ENCODE measurements at places on chromosomes 3 and 15.

DNA sequence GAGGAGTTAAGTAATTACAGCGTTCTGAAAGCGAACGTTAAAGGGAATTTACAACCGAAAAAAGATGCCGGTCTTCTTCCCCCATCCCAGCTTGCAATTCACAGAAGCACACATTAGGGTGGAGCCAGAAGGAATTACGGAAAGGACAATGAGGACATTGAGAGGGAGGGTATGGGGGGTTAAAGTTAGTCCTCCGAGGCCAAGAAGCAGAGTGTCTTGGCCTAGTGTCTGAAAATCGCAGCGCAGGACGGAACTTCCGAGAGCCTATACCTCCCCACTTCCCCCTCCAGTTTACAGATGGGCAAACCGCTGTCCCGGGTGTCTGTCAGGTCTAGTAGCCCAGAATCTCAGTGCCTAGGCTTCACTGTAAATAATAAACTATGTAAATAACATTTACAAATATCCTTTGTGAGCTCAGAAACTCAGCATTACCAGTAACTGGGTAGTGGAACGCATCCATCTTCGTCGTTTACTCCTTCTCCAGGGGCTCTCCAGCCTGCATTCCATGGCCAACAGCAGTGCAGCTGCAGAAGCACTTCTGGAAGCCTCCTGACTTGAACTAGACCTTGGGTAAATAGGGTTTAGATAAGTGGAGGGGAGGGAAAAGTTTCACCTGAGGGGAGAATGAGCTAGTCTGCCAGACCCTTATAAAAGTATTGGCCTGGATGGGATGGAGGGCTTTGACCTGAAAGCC, 922 bp downstream of the ADPRH start:
- no peak for DNase-seq

- DNase-seq: no peak
Measured at GRCh38 chr3:36895496-36896409, 49.1 kb downstream of the TRANK1 start.

- no peak for DNase-seq
Measured at GRCh38 chr3:90180096-90180495, 1072.7 kb downstream of the EPHA3 start.

DNA sequence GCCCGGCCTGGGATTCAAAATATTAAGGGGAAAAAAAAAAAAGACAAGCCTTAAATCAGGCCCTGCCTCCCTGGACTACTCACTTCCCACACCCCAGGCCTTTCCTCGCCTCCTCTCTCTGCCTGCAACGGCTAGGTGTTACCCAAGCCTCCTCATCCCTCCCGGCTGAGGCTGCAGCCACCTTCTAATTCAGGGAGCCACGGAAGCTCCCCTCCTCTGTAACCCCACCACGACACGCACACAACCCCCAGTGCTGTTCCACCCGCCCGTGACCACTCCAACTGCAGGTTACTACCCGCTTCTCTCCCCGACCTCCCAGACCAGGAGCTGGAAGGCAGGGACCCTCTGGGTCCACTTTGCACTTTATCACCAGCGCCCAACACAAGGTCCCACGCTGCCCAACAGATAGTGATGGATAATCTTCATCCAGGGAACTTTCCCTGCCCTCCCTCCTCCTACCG, 936 bp downstream of the KIF7 start:
- DNase-seq: no peak

- no peak for DNase-seq
Measured at GRCh38 chr3:83457551-83457950, 1501.2 kb upstream of the CADM2 start.

DNA sequence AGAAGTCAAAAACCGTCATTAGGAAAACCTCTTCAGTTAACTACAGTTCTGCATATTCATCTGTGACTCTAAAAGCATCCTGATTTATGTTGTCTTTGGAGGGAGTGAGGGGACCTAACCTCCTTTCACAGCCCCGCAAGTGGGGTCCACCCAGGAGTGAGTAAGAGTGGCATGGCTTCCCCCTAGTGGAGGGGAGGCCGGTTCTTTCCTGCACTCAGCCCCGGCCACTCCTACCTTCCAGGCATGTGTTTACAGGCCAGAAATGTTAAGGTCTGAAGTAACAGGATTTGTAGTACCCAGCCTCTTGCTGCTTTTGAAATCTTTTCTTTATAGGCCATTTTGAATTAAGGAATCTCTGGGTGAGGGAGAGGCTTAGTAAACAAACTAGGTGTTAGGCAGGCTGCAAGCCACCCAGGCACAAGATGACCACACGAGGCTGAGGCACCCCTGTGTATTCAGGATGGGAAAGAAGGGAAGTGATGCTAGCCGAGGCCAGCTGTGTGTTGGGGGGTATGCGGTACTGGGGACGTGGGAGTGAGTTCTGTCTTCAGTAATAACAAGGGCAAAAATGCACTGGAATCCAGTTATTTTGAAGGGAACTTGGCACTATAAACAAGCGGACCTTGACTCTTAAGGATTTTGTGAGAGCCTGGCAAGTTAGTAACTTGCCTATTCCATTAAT, 50.5 kb downstream of the CTDSPL start:
- no peak for DNase-seq

- no peak for DNase-seq
Measured at GRCh38 chr15:39088156-39088555, 492.7 kb upstream of the THBS1 start.

- DNase-seq: no peak
Measured at GRCh38 chr3:197730200-197730599, 6.5 kb downstream of the RUBCN start.

- DNase-seq: no peak
Measured at GRCh38 chr15:78272776-78273175, 8.4 kb downstream of the DNAJA4 start.

- no peak for DNase-seq
Measured at GRCh38 chr3:56126632-56127031, 341.6 kb downstream of the ERC2 start.

DNA sequence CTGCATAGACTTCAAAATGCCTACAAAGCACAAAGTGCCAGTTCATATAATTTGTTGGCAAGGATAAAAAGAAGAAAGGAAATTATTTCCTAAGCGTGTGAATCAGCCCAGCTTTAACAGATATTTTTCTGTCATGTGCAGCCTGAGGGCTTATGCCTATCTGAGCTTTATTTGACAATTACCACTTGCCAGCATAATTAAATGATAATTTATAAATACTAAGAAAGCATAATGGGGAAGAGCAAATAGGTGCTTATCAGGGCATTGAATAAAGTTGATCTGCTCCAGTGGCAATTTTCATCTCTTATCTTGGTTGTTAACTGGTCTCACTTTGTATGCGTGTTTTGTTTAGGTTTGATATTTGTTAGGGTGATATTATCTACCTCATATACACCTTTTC, 313.4 kb upstream of the DNAJC19 start:
- DNase-seq: no peak

DNA sequence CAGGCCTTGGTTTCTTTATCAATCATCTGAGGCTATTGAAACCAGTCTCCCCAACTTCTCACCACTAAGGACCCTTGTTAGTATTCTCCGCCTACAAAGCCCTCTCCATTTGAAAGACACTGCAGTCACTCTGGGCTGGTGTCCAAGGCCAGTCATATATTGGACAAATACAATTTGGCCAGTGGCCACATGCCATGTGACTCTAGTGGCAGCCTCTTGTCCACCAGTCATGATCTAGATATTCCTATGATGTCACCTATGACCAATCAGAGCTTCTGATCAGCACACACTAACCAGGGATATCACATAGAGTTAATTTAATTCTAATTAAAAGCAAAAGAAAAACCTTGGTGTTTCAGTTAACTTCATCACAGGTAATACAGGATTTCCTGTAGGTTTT, 68.2 kb downstream of the RAB11A start:
- DNase-seq: no peak

GRCh38 chr3:156608601-156609514, 53.9 kb upstream of the SSR3 start:
- DNase-seq: no peak

DNA sequence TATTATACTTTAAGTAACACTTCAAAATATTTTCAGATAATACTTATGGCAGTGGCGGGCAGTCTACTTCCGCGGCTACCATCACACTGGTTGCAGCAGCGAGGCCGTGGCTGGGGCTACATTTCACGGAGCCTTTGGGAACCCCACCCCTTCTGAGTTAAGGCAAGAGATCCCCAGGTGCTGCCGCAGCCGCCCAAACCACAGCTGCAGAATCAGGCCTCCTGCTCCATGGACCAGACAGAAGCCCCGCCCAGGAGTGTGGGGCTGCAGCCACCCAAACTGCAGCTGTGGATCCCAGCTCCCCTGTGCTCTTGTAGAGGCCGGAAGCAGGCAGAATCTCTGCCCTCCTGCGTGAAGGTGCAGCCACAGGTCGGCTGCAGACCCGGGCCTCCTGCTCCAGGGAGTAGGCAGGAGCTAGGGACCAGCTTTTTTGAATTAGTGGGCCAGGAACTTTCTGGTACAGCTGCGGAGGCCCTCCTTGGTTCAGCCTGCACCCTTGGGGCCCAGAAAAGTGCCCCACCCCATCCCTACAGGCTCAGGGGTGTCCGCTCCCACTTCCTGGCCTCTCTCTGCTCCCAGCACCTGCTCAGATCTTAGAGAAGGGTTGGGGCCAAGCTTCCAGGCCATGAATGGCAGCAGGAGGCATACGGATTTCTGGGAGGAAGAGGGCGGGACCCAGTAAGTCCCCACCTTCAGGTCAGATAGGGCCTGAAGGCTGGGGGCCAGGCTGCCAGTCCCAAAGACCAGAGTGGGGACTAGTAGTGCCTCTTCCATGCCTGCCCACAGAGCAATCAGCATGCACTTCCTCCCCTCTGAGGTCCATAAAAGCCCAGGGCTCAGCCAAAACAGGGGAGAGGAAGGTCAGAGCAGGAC, 1188.8 kb upstream of the CADM2 start:
- DNase-seq: no peak

DNA sequence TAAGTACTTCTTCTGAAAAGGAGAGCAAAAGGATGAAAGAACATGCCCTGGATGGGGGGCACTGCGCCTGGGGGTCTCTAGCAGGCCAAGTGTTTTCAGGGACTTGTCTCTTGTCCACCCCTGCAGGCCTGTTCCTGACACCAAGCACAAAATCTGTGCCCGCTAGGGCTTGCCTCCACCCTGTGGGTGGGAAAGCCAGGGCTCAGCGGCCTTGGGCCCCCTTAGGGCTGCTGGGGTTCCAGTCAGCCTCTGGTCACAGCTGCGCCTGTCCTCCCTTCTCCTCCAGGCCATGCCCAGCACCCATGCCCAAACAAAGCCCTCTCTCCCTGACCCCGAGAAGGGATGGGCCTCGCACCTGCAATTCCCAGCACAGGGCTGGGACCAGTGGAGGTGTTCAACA, 71.1 kb upstream of the TRPM1 start:
- no peak for DNase-seq

DNA sequence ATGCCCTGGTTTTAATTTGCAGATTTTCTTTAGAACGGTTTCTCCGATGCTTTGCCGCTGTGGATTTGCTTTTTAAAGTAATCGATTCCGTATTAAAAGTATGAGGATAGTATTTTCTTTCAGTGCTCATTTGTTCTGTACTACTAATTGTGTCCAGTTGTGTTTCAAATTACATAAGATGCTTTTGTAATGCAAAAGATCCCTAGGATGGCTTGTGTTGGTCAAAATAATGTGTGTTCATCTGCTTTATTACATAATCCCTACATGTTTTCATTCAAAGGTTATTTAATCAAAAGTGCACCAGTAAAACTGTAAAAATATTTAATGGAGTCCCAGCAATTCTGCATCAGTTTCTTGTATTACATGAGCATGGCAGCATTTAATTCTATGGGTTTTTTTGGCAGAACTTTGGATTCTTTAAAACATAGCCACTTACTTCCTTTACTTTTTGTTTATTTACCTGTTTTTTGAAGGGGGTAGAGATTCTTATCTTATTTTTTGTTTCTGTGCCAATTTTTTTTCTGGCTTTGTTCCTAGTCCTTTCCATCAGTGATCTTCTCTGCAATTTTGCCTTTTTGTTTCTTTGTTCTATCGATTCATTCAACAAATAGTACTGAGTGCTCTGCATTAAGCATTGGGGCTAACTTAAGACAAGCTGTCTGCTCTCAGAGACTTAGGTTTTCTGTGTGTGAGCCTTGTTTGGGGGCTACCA, 352.8 kb downstream of the LRTM1 start:
- no peak for DNase-seq

DNA sequence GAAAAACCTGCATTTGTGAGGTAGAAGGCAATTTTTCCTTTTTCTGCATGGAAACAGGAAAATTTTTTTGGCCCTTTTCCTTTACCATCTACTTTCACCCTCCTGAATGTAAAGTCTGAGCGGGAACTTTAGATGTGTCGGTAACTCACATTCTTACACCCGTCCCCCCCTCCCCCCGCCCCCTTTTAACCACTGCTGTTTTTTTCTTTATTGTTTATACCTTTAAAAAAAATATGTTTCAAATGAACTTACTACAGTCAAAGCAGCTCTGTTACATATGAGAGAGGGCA, 487 bp upstream of the HES1 start:
- DNase-seq: no peak

GRCh38 chr15:90046911-90047392, 45.8 kb downstream of the ZNF710 start:
- no peak for DNase-seq

DNA sequence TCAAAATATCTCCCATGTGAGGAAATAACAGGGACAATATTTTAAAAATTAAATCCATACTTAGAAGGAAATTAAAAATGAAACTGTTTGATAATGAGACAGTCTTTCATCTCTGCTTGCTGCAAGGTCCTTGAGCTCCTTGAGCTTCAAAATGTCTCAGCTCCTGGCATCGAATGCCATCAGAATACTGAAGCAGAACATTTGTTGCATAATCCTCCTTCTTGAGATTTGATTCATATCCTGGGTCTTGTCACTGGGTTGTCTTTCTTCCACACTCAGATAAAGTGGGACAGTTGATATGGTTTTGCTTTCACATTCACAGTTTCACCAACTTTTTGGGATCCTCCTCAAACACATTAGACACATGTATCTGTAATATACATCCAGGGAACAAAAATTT, 27.8 kb downstream of the COL8A1 start:
- DNase-seq: no peak

DNA sequence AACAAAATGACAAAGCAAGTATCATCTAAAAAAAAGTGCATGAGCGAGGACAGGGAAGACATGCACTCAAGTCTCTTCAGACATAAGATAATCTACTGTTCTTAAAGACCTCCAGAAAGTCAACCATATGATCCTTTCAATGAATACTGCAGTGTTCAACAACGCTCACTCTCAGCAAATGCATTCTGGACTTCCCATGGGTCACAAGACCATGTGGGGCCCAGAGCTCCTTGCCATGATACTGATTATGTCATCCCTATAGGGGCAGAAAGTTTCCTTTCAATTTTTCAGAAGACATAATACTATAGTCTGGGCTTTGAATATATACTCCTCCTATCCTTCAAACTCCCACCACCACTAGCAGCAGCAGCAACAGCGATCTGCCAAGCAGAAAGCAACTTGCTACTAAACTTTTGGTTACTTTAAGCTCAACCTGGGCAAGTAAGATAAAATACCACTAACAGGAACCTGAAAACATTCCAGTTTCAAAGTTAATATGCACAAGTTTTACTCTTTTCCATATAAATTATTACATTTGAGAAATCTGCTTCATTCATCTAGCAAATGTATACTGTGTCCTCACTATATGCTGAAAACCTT, 143.5 kb downstream of the ADAM10 start:
- DNase-seq: no peak

- no peak for DNase-seq
Measured at GRCh38 chr3:189953551-189953950, 167.1 kb downstream of the P3H2 start.
